Kasumi-1 (cell line): ENCODE measurements at places on chromosomes 13 and 19.

- no peak for DNase-seq
Measured at GRCh38 chr13:20132052-20132634, 28.7 kb downstream of the GJA3 start.

GRCh38 chr13:97853550-97853949, 99.9 kb upstream of the IPO5 start:
- no peak for DNase-seq

DNA sequence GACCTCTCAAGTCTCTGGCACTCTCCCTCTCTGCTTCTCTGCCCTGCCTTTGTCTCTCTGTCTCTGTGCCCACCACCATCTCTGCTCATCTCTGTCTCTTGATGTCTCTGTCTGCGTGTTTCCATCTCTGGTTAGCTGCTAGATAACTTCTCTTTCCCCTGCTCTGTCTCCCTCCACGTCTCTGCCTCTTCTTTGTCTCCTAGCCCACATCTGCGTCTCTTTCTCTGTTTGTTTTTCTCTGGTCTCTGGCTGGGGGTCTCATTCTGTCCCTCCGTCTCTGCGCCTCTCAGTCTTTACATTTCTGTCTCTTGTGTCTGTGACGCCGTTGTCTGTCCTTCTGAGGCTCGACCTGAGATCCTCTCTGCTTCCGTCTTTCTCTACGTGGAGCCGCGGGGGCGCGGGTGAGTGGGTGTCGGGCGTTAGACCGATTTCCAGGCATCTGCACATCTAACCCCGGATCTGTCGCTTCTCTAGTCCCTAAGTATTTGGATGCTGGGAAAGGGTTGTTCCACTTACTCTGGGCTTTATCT, 386 bp downstream of the GIPR start:
- DNase-seq: peak; percentile 11

DNA sequence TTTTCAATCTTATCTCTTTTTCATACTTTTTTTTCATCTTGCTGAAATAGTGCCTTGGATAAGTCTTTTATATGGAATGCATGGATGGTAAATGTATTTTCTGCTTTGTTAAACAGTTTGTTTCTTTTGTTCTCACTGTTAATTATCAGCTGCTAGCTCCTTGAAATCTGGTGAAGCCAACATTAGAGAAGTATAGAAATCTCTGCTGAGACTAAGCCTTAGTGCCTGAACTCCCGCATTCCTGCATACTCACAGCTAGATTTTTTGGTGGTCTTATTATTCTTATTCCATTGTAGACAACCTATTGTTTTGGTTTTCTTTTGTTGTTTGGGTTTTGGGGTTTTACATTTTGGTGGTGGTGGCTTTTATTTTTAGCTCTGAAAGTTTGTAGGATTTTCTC, 48.4 kb downstream of the DNAJC15 start:
- DNase-seq: no peak

DNA sequence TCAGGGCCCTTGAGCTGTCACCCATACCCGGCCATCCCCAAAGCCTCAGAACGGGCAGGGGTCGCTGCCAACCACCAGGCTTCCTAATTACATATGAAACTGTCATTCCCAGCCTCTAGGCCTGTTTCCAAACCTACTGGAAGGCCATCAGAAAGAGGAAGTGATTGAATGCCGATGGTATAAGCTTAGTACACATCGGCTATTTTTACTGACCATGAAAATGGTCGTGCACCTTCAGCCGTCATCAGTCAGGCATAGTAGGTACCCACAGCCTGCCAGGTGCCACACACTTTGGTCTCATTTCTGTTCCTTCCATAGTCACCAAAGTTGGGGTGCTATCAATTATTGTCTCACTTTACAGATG, 10.2 kb downstream of the KRI1 start:
- no peak for DNase-seq

GRCh38 chr13:109180905-109181425, 551.6 kb downstream of the MYO16 start:
- no peak for DNase-seq
